ENCODE measurements at places on chromosomes 3 and 15.

- no peak for DNase-seq
Measured at GRCh38 chr3:72766866-72767265, 81.4 kb downstream of the SHQ1 start.

GRCh38 chr3:47613722-47614121 lies 35.1 kb upstream of the CSPG5 start:
- no peak for DNase-seq

DNA sequence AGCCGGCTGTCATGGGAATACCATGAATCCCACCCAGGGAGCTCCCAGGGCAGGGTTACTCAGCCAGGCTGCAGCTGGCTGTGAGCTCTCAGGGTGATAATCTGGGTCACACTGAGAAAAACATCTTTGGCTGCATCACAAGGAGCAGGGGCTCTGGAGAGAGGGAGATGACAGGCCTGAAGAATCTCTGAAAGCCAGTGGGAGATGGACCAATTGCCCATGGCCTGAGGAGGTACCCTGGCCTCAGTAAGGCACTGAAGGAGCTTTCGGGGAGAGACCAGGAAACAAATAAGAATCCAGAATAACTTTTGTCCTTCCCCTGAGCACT lies 28.2 kb upstream of the GOLGA6C start:
- no peak for DNase-seq

DNA sequence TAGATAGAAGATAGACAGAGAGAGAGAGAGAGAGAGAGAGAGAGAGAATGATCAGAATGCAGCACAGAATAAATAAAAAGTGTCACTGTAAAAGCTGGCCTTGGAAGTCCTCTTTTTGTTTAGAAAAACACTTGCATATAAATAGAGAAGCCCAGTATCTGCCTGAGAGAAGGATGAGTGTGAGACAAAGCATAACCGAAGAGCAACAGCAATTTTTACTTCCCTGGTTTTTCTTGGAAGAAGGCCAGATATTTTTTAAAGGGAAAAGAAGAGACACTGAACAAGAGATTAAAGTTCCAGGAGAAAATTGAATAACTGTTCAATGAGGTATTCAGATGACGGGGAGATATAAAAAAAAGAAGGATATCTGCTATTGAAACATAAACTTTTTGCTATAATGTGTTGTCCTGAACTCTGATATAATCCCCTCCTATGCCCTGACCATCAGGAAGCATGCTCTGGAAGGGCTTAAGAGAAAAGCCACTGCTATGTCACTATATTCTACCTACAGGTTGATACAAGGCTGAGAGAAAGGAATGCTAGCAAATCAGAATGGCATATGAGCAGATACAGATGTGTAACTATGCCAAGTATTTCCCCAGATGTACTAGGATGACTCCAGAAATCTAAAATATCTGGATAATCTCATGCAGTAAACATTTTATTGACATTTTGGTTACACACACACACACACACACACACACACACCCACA lies 358.9 kb downstream of the RBMS3 start:
- DNase-seq, result no peak

- peak; percentile 8 for DNase-seq
Measured at GRCh38 chr3:24483873-24484272, 10.8 kb downstream of the THRB start.

DNA sequence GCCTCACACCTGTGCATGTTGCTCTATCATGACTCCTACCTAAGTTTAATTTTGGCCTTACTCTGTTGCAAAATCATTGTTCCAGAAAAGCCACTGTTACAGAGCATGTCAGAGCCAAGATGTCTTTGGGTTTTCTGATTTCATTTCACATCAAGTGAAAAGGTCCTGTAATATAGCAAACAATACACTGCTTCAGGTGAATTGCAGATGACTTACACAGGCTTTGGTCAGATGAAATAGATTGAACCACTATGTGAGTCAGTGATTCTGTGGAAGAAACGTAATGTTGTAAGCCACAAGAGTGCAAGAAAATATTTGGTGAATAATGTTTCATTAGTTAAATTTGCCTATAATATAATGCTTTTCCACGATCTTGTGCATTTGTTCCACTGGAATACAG lies 22.7 kb downstream of the EBLN2 start:
- DNase-seq, result no peak

DNA sequence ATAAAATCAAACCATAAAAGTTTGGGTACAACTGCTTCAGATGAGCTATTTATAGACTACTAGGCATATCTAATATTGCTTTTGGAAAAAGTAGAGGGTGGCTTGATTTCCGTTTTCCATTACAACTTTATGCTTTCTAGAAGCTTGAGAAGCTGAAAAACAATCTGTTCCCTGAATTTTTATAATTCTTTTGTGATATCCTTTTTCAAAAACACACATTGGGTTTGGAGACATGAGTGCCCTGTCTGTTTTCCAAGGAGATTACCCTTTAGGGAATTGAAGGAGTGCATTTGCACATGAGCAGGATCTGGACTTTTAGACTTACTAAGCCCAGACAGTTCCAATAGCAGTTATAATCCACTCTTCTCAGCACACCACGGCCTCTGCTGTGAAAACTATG lies 49.5 kb upstream of the FILIP1L start:
- no peak for DNase-seq

GRCh38 chr15:80887148-80887547 lies 102.5 kb downstream of the MESD start:
- DNase-seq, result no peak

DNA sequence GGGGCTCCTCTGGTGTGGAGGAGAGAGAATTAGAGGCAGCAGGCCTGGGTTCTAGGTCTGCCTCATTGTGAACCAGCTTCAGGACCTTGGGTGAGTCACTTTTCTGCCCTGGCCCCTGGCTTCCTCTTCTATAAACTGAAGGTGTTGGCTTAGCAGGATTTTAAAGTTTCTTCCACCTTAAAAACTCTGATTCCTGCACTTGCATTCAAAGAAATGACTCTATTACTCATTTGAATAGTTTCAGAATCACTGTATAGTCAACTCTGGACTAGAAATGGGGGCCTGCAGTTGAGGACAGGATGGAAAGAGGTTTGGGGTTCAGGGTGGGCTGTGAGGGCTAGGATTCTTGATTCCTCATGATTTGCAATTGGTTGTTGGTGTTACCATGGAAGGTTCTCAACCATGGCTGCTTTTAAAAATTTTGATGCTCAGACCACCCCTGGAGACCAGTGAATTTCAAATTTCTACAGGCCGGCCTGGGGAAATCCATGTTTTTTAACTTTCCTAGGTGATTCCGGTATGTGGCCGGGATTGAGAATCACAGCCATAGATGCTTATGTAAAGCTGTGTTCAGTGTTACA lies 19.9 kb downstream of the SMAD3 start:
- no peak for DNase-seq

DNA sequence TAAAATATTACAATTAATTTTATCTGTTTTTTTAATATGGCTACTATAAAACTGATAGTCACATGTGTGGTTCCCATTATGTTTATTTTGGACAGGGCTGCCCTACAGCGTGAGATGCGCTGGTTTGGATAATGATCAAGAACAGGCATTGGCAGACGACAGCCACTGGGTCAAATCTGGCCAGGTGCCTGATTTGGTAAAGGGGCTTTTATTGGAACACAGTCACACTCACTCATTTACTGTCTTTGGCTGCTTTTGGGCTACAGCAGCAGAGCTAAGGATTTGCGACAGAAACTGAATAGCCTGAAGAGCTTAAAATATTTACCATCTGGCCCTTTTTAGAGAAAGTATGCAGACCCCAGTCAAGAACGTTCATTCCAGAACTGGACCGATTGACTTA lies 724.2 kb upstream of the CFAP20DC start:
- no peak for DNase-seq

- DNase-seq, result no peak
Measured at GRCh38 chr3:50662408-50662807, 12.3 kb upstream of the DOCK3 start.

- no peak for DNase-seq
Measured at GRCh38 chr3:129315998-129316247, 37.3 kb downstream of the HMCES start.

GRCh38 chr3:126867190-126867862 lies 115.6 kb upstream of the PLXNA1 start:
- DNase-seq, result no peak

DNA sequence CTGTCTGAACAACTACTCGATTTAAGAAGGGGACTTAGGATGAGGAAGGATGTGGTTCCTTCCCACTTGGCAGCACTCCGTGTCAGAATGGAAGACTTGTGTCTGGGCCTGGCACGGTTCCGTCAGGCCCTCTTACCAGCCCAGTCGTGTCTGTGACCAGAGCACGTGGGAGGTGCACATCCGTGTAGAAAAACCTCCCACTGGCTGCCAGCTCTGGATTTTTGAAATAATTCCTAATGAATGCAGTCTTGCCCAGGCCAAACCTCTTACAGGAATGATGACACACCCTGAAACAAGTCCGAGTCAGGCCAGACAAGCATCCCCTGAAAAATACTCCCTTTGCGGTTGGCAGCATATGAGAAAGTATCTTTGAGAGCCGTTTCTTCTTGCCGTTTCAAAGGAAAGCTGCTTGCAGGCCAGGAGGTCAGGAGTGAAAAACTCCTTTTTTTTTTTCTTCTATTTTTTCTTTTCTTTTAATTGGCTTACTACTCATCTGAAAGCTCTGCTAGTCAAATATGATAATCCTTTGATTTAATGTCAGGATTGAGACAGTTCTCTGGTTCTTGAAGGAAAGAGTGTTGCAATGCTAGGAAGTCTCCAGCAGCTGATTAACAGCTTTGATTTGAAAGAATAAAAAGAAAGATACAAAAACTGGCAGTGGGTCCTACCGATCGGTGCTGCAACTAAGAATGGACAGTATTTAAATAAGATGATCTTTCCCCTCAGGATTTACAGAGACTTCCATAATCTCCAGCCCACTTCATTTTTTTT lies 19.8 kb downstream of the IL1RAP start:
- no peak for DNase-seq

DNA sequence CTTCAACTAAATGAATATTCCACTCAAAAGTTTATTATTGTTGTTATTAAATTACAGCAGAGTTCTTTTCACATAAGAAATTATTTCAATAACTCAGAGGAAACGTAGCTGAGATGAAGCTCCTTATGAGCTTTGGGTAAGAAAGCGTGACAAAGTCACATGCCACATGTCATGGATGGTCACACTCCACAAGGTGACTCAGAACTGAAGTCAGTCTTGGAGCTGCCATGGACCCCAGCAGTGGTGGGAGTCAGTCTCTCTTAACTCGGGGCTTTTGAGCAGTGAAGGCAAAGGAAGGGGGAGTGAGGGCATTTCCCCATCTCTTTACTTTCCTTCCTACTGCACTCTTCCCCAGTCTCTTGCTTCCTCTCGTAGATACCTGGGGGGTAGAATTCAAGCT lies 87.5 kb upstream of the FAM3D start:
- no peak for DNase-seq

DNA sequence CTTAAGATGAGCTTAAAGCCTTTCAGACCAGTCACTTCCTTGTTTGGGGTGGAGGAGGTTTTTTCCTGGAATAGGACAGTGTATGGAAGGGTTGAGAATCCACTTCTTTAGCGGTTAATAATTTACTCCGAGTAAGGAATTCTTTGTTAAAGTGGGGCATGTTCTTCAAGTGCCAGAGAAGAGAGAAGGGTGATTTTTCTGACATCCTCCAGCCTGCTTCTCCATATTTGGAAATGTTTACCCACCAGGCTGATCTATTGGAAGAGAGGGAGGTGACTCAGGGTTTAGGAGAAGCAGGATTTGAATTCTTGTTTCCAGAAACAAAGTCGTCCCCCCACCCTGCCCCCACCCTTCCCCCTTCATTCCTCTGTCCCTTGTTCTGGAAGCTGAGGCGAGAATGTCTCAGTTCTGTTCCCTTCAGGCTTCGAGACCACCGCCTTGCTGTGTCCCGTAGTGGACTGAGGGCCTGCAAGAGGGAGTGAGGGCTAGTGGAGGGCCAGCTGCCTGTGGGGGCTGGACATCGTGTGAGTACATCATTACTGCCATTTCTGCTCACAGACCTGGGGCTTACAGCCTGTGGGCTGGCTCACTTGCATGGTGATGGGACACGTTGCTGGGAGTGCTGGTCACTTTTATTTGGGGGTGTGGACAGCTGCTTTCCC lies 58.5 kb downstream of the LPP start:
- DNase-seq, result no peak

- no peak for DNase-seq
Measured at GRCh38 chr15:42053010-42053409, 32.2 kb upstream of the PLA2G4E start.

DNA sequence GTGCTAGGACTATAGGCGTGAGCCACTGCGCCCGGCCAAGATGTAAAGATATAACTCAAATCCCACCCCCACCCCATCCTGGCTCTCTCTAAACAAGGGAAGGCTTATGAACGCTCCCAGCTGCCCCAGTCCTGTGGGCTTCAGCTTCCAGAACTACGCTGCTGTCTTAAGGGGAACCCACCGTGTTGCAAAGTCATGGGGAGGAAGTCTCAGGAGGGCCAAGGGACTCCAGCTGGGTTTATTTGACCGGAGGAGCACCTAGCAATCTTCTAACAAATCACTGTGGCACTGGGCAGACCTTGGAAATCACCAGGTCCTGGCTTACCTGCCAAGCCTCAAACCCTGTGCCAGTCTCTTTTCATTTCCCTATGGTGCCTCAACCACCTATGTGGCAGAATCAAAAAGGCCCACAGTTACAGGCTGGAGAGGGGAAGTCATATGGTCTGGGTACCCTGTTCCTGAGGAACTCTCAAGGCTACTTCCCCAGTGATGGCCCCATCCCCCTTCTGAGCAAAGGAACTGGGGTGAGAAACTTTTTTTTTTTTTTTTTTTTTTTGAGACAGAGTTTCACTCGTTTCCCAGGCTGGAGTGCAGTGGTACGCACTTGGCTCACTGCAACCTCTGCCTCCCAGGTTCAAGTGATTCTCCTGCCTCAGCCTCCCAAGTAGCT lies 83.4 kb downstream of the RBPMS2 start:
- DNase-seq, result peak; percentile 21

DNA sequence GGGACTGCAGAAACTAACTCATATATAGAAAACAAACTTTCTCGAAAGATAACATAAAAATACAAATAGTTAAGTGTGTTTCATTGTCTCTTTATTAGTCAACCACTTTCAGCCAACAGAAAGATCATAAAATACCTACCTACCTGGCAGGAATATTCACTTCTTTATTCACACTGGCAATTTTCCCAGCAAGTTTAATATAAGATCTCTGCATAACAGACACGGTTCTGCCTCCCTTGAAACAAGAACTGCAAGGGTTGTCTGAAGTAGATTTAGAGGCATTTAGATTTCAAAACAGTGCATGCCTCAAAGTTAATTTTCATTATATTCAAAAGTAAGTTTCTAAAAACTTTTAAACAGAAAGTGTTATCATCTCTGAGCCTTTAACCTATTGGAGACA lies 7.1 kb downstream of the NPTN start:
- DNase-seq, result no peak

GRCh38 chr3:39809181-39809994 lies at the start of gene MYRIP:
TSS of gene MYRIP (plus strand) at chr3:39809609. CDS start at chr3:39900817, 91,208 bp downstream.
- no peak for DNase-seq

GRCh38 chr15:64898406-64898805 lies 13.3 kb upstream of the ANKDD1A start:
- DNase-seq, result no peak
